ENCODE measurements at places on chromosomes 11 and 22.

GRCh38 chr11:121645596-121645995, 192.8 kb upstream of the SORL1-AS1 start:
- DNase-seq: no peak

- DNase-seq: no peak
Measured at GRCh38 chr11:45856044-45856468, 8.8 kb downstream of the CRY2 start.

GRCh38 chr11:2365571-2366210, 11.4 kb upstream of the CD81 start:
- no peak for DNase-seq

GRCh38 chr11:41040474-41040873, 419.0 kb downstream of the LRRC4C start:
- DNase-seq: no peak

DNA sequence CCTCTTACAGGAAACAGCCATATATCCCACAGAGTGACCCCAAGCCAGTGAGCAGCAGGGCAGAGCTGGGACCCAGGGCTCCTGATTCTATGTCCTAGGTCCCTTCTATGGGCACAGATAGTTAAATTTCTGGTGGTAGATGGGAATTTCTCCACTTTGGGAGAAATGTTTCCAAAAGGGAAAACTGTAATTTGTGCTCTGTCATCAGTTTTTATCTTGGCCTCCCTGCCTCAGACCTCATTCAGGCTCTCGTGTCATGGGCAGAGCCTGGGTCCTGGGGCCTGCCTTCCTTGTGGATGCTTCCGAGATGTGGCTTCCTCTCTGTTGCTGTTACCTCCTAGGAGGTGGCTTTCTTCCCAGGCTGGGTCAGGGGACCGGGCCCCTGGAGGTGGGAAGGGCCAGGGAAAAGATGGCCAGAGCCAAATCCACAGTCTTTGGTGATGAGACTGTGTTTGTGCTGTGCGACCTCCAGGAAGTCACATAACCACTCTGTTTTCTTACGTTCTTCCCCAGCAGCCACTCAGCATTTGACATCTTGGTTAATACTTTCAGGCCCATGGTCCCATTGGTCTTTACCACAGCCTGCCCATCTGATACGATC, 8.6 kb downstream of the LRRC32 start:
- no peak for DNase-seq

DNA sequence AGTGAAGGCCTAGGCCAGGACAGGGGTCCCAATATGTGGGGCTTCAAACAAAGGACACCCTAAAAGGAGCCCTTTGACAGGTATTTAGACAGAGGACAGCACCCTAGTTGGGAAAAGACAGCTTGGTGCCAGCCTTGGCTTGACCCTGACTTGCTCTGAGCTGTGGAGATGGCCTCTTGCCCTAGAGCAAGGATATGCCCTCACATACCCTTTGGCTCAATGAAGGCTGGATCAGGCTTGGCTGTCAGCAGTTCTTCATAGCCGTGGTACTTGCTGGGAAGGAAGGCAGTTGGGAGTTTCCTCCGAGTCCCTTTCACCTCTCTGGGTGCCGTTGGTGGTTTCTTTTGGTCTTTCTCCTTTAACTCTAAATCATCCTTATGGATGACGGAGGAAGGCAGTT, 96.2 kb downstream of the RNF169 start:
- no peak for DNase-seq

- DNase-seq: no peak
Measured at GRCh38 chr11:103994094-103994493, 42.3 kb upstream of the DDI1 start.

DNA sequence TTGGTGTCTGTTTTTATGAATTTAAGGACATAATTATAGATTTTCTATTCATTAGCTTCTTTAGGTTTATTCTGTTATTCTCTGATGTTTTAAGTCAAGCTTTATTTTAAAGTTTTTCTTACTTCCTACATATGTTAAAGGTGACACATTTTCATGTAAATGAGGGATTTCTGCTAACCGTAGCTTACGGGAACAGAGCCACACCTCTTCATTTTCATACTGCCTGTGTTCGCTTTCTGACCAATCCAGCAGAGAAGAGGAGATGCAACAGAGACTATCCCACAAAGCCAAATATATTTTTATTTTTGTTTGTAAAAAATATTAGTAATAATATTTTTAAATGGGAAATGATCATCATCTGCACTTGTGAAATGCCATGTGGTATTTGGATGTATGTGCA, 774.1 kb downstream of the BRD1 start:
- DNase-seq: no peak
